Myometrial cell (primary cell): ENCODE measurements at places on chromosomes 16 and 17. TPM values are rescaled to one million over a fixed set of nuclear protein-coding genes. Genes with fewer than 3 reads are reported as not detected.

ITGA2B gene
- total RNA-seq, result 0.86 TPM in 1 of 2 replicates, not detected in the other

KCNJ16 gene
- not detected in 2 replicates for total RNA-seq

PLLP gene
- total RNA-seq, result not detected in 2 replicates

TEPSIN gene
- 13.6 and 17.3 TPM in 2 replicates for total RNA-seq

ASIC2 gene
- not detected in 2 replicates for total RNA-seq

NPTX1 gene
- under 0.01 and 0.35 TPM in 2 replicates for total RNA-seq

TPSD1 gene
- total RNA-seq, result not detected in 2 replicates

PSMD12 gene
- 19.3 and 21.8 TPM in 2 replicates for total RNA-seq

CMC2 gene
- total RNA-seq, result 75.5 and 97.8 TPM in 2 replicates

SCIMP gene
- total RNA-seq, result not detected in 2 replicates

RPS6KB1 gene
- 26.2 and 29.1 TPM in 2 replicates for total RNA-seq
